ENCODE measurements at places on chromosomes 16 and 17. TPM values are rescaled to one million over a fixed set of nuclear protein-coding genes. Genes with fewer than 3 reads are reported as not detected.

DNA sequence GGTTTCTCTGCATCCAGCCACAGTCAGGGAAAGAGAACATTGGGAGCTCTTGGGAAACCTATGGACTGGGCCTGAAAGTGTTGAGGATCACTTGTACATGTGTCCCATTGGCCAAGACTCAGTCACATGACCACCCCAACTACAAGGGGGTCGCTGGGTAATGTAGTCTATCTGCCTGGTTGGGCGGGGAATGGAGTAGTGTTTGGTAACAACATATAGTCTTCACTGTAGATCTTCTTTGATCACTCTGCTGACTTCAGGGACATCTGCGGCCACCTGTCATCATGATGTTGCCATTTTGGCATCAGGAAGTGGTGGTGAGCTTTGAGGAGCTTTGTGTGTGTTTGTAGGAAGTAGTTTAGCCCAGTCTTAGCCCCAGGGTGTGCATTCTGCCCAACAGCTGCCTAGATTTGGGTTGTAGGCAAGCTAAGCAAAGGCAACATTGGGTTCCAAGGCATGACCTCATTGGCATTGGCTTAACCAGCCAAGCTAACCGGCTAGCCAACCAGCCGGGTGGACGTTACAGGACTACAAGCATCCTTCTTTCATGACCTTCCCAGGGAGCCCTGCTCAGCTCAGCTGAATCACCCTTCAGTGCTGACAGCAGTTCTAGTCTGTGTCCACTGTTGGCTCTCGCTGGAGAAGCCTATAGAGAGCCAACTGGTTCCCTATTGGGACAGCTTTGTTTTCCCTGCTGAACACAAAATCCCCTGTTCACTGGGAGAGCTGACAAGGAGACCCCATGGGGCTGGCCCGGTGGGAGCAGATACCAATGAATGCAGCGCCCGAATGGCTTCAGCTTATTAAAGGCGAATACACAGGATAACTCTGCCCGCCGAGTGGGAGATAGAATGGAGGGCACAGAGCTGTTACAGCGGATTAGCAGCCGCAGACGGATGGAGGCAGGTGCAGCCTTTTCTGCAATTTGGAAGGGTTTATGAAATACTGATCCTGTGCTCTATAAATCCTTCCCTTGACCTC, 178.6 kb downstream of the NTN1 start:
- DNase-seq, result no peak

GRCh38 chr17:33016920-33017319, 25.3 kb downstream of the SPACA3 start:
- DNase-seq, result no peak

DNA sequence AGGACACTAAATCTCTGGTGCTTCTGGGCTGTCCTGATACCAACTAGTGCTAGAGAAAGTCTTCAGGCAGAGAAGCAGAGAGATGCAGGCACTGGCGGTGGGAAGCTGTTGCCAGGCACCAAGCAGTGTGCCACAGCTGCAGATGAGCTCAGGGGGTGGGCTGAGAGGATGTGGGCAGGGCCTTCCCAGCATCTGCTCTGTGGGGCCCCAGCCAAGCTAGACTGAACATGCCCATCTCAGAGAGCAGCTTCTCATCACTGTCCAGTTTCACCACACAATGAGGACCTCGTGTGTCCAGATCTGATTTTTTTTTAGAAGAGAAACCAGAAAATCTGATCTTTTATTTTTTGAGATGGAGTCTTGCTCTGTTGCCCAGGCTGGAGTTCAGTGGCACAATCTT, 17.1 kb downstream of the PSKH1 start:
- no peak for DNase-seq

DNA sequence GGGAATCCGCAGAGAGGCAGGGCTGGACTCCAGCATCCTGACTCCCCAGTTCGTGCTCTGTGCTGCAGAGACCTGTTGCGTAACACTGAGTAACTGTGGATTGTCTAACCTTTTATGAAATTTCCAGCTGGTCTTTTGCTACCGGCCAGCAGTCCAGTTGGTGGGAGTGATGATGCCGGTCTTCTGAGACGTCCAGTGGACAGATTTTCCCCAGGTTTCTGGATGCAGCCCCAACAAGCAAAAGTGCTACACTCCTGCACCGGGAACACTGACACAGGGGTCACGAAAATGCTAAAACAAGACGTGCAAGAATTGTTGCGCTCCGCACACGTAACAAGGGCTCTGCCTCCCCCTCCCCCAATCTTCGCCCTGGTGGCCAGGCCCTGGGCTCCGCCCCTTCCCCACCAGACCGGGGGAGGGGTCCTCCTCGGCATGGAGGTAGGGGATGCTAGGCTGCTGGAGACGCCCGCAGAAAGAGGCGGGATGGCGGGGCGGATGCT, 701 bp upstream of the MRC2 start:
- DNase-seq, result no peak

- no peak for DNase-seq
Observed at GRCh38 chr16:88317613-88317965, 65.2 kb upstream of the ZNF469 start.

DNA sequence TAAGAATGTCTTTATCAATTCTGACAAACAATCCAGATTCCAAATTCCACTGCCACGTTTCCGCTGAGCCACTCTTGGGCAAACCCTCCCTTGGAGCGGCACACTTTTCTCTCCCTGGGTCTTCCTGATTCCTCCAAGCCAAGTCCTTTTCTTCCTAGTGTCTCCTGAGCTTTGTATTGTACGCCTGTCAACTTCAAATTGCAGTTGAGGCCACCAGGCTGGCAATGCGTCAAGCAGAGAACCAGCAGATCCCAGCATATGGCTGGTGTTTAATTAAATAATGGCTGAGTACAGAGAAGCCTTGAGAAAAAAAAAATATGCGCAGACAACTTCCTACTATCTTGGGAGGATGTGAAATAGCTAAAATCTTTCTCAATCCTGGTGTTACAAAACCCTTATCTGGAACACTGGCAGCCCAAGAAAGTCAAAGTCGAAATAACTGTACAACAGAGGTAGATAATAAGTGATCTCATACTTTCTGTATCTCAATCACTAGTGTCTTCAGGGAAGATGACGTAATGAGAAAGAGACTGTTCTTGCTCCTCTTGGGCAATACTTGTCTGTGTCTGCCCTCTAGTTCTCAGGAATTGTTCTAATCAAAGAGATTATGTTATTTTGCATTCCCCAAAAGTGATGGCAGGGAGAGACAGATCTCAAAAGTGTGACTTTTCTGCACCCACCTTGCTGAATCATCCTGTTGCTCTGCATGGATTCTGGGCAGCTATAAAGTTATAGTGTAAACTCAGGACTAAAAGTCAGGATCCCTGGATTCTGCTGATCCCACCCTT, 15.0 kb downstream of the SMIM36 start:
- no peak for DNase-seq

GRCh38 chr16:82658796-82659195, 32.0 kb downstream of the CDH13 start:
- DNase-seq, result no peak

GRCh38 chr17:18862011-18862410, 4.1 kb downstream of the PRPSAP2 start:
- DNase-seq, result no peak

- DNase-seq, result no peak
Observed at GRCh38 chr16:65355706-65356105, 233.8 kb upstream of the CDH11 start.

DNA sequence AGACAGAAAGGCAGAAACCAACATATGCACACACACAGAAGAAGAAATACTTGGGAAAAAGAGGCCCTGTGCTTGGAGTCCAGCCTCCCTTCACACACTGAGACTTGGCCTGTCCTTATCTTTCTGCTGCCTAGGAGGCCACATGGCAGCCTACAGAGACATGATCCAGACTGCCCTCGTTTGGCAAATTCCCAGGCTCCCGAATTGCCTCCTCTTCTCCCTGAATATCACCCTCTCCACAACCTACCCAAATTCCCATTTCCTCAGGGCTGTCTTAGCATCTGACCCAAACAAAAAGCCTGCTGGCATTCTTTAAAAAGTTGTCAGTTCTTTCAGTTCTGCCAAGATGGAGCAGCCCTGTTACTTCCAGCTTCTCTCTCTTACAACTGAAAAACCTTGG, 59.8 kb downstream of the DNAH17 start:
- no peak for DNase-seq

DNA sequence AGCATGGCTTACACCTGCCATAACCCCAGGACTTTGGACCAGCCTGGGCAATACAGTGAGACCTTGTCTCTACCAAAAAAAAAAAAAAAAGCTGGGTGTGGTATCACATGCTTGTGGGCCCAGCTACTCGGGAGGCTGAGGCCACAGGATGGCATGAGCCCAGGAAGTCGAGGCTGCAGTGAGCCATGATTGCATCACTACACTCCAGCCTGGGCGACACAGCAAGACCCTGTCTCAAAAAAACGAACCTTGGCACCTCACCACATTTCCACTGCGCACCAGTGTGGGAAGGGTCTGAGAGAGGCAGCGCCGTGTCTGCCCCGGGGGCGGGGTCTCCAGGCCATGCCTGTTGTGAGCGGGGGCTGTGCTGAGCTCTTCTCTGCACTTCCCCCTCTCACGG, 6.3 kb downstream of the ACSF3 start:
- no peak for DNase-seq

DNA sequence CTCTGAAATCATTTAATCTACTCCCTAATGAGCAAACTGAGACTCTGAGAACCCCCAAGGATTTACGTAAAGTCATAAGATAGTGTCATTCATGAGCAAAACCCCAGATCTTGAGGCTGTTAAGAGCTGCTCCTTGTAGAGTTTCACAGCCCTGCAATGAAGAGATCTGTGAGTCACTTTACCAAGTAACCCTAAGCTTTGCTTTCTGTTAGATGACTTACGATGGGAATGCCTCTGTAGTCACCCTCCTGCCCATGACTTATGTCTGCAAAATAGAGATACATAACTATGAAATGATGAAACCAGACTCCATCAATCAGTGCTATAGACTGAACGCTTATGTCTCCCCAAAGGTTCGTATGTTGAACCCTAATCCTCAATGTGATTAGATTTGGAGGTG, 117.7 kb downstream of the HS3ST3A1 start:
- DNase-seq, result no peak

- DNase-seq, result no peak
Observed at GRCh38 chr17:13582776-13583547, 18.8 kb downstream of the HS3ST3A1 start.

DNA sequence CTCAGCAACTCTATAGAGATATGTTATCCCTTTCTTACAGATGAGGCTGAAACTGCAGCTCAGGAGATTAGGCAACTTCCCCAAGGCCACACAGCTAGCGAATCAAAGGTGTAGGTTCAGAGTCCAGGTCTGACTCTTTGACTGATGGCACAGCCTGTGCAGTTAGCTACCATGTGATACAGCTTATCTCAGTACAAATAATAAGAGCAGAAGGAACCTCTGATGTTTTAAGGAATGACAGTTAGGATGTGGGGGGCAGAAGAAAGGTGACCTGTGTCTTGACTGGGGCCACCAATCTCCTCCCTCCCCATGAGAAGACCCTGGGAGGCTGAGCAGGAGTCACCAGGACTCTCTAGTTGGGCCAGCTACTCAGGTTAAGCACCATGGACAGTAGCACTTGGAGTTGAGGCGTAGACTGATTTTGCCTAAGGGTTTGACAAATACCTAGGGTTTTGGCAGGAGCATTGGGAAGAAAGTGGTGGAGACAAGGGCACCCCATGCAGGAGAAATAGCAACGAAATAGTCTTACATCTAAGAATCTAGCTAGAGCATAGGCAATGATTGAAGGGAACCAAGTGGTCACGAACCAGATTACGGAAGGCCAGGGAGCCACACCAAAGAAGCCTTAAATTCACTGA, 22.8 kb upstream of the ACSM2B start:
- DNase-seq, result no peak

GRCh38 chr17:39926588-39927100, 757 bp downstream of the ORMDL3 start:
- DNase-seq, result peak; percentile 46

GRCh38 chr17:42766124-42766523, 5.1 kb downstream of the RAMP2 start:
- DNase-seq, result no peak

- peak; percentile 75 for DNase-seq
Observed at GRCh38 chr17:39238311-39238972, 12.7 kb upstream of the STAC2 start.

DNA sequence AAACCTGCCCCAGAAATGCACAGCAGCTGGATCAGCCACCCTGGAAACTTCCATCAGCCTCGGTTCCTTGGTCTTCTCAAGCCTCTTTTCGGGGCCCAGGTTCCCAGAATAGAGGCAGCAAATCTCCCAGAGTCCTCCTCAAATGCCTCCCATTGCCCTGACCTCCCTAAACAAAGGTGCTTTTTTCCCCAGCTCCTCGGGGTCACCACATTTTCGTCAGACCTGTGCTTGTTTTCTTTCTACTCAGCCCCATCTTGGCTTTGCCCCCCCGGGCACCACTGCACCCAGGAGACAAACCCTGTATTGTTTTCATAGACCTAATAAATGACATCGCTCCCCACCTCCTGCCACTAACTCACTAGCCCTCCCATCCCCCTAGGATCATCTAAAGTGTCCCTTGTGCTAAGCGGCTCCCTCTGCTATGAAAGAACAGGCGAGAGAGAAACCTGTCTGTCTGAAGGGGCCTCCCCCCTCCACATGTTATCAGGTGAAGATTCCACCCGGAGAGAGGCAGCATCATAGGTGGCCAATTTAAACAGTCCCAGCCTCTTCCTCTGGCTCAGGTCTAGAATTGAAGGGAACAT, 451.1 kb downstream of the SOX9 start:
- DNase-seq, result no peak

DNA sequence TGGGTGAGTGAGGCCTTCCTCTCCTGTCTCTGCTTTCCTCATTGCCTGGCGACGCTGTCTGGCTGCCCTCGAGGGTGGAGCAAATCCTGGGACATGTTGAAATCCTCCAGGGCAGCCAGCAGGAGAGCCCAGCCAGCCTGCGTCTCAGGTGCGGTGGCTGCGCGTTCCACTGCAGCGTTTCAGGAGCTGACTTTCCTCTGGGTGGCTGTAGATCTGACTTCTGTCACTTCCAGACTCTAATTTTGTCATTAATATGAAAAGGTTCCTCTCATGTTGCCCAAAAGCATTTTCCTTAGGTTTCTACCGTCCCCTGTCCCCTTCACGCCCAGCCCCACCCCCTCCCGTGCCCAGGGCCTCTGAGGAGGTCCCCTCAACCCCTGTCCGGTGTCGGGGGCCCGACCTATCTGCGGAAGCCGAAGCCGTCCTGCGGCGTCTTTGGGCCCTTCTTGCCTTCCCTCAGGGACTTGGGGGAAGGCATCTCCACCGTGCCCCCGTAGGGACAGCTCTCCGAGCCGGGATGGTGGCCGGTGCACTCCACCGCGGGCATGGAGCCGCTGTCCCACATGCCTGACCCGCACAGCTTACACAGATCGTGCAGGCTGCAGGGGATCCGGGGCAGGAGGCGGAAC, 95.1 kb downstream of the TBC1D16 start:
- DNase-seq, result no peak

KRT28 gene
- not detected for total RNA-seq

NLK gene
- total RNA-seq, result 24.8 TPM

NRN1L gene
- total RNA-seq, result 2.8 TPM

G6PC1 gene
- total RNA-seq, result not detected

SERPINF2 gene
- 2.6 TPM for total RNA-seq

ITGB4 gene
- total RNA-seq, result 1.1 TPM

VASN gene
- 0.76 TPM for total RNA-seq

DERL2 gene
- total RNA-seq, result 70.0 TPM

AHSP gene
- total RNA-seq, result not detected

CRHR1 gene
- total RNA-seq, result not detected

CCL16 gene
- not detected for total RNA-seq
